Stimulated activated CD4-positive, alpha-beta T cell treated with anti-CD3 and anti-CD28 coated beads, Interleukin-15, amount 100 ng/mL, for 1 hour (primary cell): ENCODE measurements at places on chromosomes 13 and 19.

GRCh38 chr19:30209617-30210600 is 162.3 kb upstream of the ZNF536 start:
- no peak for DNase-seq

DNA sequence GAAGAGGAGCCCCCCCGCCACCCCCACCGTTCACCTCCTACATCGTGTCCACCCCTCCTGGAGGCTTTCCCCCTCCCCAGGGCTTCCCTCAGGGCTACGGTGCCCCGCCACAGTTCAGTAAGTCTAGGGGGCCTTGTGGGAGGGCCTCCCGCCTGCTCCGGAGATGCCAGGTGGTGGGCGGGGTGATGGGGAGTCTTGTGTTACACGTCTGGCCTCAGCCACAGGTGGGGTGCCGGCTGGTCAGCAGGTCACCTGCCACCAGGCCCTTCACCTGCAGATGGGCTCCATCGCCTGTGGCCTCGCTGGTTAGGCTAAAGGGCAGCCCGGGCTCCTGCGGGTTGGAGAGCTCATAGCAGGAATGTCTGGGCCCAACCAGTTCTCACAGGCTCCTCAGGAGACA is 8.0 kb upstream of the RPS15 start:
- no peak for DNase-seq

DNA sequence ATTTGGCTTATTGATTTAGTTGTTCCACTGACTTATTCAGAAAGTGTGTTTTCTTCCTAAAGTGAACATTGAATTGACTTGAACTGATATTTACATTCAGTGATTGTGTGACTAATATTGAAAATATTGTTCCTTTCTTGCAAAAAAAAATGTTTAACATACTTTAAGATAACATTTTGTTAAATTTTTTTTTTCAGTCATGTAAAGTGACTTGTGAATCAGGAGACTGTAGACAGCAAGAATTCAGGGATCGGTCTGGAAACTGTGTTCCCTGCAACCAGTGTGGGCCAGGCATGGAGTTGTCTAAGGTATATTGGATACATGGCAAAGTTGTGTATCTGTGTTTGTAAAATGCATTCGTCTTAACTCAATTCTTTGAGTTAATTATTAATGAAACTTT is 22.9 kb downstream of the TNFRSF19 start:
- DNase-seq: no peak

DNA sequence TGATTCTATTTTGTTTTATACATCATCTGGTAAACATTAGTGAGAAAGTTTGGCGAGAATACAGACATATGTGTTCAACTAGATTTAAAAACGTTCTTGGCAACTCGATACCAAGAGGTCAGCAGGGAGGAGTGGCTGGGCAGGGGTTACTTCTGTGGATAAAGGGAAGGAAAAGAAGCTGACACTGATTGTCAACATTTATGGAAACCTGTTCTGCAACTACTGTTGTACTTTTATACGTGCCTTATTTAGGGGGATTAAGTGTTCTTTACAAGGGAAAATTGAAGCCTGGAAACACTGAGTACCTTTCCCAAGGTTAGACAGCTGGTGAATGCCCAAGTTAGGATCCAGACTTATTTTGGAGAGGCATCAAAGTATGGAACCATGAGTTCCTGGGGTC is 65.0 kb downstream of the MTUS2 start:
- DNase-seq: no peak

DNA sequence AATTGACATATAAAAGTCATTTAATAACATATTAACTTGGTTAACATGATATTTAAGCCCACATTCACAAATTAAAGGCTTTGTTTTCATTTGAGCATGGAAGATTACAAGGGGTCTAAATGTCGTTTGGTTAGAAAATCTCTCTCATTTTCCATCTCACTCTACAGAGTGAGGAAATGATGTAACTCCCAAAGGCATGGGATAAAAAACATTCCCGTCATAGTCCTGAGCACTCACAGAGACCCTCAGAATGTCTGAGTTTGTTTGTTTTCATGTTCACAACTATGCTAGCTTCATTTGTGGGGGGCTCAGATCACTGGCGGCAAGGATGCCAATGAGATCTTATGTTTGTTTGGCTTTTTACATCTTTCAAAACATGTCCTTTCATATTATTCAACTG is 307.5 kb downstream of the TBC1D4 start:
- DNase-seq: no peak

GRCh38 chr13:77290342-77290741 is 36.6 kb downstream of the MYCBP2 start:
- no peak for DNase-seq

GRCh38 chr19:36103842-36104552 is 6.9 kb upstream of the OVOL3 start:
- DNase-seq: no peak

DNA sequence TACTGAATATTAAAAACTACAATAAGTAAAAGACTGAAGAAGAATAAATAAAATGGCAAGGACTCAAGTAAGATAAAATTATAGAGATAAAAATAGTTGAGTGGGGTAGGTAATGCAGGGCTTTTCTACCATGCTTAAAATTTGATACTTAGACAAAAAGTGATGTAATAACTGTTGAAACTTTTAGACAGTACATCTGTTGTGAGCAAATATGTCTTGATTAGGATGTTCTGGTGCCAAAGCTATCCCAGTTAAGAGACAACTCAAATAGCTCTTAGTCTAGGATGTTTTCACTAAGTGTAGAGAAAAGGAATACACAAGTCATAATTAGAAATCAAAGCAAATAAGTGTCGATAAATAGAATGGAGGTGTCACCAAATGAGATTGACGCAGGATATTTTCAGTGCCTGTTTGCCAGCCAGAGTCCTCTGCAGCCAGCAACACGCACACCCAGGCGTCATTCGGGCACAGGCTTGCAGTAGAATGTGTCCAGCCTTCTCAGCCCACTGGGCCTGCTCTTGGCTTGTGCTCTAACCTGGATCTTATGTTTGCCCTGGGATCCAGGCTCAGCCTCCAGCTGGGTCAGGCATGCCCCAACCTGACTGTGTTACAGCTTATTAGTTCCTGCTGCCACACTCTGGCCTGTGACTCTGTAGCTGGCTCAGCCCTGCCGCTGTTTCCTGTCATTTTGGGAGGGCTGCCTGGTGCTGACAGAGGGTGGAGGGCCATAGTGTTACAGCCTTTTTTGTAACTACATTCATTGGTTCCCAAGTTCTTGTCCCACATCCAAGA is 766.2 kb downstream of the PCDH17 start:
- DNase-seq: no peak

DNA sequence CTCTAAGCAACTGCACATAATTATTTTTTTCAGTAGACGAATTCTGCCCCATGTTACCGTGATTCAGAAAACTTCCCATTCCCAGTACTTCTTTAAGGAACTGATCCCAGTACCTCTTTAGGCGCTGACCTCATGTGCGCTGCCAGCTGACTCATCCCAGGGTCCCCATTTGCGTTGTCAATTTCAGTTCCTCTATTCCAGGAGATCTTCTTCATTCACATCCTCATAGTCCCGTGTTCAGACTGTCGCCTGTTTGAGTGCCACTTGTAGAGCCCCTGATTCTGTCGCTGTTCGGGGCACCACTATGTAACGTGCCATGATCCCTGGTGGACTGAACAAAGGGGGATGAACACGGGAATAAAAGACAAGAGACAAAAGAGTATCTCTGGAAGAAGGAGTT is 16.4 kb downstream of the FPR3 start:
- DNase-seq: no peak

GRCh38 chr13:26583662-26584061 is 26.2 kb downstream of the WASF3 start:
- no peak for DNase-seq

DNA sequence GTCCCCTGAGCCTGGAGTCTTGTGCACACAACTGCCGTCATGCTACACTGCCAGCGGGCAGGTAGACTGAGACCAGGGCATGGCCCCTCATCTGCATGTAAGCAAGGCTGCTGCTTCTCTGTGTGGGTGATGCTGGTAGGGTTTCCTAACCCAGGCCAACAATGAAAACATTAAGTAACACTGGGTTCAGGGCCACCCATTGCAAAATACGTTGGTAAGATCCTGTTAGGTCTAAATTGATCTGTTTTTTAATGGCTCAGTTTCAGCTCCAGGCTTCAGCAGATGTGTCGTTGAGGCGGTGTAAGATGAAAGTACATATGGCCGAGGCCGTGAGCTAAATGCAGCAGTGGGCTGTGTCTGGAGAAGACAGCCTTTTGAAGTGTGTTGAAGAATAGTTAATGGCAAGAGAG is 383.4 kb downstream of the IRS2 start:
- no peak for DNase-seq

DNA sequence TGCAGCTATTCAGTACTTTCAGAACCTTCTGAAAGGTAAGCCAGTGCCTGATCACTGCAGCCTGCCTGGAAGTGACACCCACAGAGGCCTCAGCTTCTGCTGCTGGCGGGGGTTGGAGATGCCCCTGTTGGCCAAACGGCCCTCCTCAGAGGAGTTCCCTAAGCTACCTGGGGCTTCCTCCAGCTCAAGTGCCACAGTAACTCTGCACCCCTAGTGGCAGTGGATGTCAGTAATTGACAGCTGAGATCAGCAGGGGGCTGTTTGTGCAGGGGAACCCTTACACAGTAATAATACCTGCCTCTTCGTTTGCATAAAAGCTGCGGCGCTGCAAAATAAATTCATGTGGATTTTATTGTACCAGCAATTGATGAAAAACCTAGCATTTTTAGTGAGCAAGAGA is 28.9 kb downstream of the TDRD12 start:
- no peak for DNase-seq

DNA sequence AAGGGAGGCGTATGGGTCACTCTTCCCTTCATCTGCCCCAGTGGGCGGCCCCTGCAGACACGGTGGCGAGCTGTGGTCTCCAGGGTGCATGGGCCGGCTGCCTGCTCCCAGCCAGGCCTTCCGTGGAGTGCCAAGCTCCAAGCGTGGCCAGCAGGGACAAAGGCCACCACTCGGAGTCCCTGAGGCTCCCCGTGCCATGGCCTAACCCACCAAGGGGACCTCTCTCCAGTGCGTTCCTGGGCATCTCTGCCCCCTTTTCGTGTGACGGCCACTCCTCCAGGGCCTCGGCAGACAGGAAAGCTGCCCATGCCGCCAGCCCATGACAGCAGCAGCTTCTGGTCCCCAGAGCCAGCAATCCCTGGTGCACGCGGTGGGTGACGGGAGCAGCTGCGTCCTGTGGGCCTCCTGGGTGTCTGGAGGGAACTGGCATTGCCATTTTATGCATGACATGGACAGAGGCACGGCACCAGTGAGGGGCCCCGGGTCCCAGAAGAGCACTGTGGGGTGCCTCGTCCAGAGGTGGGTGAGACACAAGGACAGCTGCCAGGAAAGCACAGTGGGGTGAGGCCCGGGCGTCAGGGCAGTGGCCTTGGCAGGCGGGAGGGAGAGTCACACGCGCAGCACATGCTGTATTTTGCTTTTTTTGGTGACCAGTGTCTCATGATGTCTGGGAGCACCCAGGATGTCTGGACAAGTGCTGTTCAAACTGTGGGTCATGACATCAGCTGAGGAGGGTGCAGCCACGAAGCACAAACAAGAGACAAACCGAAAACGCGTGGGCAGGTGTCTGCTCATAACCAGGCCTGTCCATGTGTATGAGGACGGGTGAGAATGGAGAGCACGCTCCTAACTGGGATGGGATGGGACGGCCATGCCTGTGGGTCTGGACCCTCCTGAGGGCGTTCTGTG is 32.3 kb downstream of the CEBPG start:
- DNase-seq: no peak

DNA sequence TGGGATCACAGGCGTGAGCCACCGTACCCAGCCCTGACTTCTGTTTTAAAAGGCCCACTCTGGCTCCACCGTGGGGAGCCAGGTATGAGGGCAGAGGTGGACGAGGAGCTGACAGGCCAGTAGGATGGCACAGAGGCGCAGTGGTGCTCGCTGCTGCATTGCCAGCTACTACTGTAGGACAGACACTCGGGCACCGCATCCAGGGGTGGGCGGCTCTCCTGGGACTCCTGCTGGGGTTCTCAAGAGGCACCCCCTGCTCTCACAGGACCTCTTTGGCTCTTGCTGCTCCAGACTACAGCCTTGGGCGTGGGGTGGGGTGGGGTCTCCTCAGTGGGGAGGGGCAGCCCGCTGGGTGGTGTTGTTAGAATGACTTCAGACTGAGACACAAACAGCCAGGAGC is 53.4 kb downstream of the LATS2 start:
- no peak for DNase-seq

DNA sequence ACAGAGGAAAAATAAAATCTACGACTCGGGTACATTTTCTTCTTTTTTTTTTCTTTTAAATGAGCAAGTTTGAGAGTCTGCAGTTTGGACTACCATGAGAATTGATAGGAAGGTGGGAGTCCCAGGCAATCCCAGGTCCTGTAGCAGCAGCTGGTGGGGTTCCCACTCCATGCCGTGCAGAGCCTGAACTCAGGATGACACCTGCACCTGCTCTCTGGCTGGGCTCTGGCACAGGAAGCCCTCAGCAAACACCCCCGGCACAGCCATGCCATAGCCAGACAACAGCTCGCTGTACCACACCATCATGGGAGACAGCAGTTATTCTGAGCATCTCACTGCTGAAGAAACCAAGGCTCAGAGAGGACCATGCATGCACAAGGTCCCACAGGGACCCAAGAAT is 6.2 kb upstream of the GP6 start:
- DNase-seq: no peak

DNA sequence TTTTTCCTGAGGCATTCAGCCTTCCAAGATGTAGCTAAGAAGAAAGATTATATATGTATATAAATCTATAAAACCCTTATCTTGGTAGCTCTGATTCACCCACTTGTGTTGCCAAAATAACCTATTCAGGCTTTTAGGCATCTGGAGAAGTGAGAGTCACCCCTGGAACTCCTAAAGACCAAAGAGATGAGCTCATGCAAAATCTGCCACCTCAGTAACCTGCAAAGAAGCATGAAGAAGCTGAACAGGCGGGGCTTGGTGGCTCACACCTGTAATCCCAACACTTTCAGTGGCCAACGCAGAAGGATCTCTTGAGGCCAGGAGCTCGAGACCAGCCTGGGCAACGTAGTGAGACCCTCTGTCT is 393.7 kb downstream of the FOXO1 start:
- DNase-seq: no peak
